Left forelimb (tissue), 1 donor: ENCODE measurements at places on chromosomes 13 and 19.
A peak's percentile ranks its signal among the peaks of the same experiment; 100 is the strongest.

DNA sequence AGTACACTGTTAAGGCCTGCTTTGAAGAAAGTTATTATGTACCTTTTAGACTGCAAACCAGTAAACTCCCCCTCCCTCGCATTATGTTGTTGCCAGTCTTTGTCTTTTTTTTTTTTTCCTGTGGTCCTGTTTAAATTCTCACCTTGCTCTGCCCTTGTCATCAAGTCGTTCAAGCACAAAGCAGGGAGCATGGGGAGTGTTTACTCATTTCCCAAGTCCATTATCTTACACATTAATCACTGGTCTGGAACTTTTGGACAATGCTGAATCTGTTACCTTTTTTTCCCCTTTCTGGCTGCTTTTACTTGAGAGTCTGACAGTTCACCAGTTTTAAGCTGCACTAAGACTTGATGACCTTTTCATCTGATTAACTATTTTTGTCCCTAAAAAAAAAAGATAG lies 108.2 kb downstream of the DACH1 start:
- DNase-seq = no peak

- no peak for DNase-seq
These were observed 14.2 kb downstream of the ZNF699 start for GRCh38 chr19:9295411-9295849.

GRCh38 chr13:94331281-94331680 lies 148.2 kb downstream of the DCT start:
- DNase-seq = no peak

- DNase-seq = no peak
These were observed 8.1 kb upstream of the ERICH6B start for GRCh38 chr13:45623516-45624090.

DNA sequence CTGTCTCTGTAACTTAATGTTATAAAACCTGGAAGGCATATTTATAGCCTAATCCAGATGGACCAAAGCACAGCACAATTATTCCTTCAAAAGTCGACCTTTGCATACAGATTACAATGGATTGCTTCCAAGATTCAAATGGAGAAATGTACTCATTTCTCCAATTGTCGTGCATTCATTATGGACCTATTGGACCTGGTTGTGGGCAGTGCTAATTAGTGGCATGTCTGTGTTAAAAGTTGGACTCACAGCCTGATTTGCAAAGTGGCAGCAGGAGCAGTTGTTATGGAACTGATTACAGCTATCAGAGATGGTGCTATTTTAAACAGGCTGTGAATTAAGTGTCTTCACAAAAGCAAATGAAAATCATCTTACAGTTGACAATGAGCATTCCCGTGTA lies 1529.3 kb upstream of the SLC10A2 start:
- DNase-seq = no peak

- no peak for DNase-seq
These were observed 15.5 kb upstream of the ZNF14 start for GRCh38 chr19:19748249-19748938.

GRCh38 chr13:107203146-107203847 lies 635.4 kb upstream of the ARGLU1 start:
- no peak for DNase-seq

GRCh38 chr13:95763601-95764000 lies 86.7 kb downstream of the DNAJC3 start:
- no peak for DNase-seq

DNA sequence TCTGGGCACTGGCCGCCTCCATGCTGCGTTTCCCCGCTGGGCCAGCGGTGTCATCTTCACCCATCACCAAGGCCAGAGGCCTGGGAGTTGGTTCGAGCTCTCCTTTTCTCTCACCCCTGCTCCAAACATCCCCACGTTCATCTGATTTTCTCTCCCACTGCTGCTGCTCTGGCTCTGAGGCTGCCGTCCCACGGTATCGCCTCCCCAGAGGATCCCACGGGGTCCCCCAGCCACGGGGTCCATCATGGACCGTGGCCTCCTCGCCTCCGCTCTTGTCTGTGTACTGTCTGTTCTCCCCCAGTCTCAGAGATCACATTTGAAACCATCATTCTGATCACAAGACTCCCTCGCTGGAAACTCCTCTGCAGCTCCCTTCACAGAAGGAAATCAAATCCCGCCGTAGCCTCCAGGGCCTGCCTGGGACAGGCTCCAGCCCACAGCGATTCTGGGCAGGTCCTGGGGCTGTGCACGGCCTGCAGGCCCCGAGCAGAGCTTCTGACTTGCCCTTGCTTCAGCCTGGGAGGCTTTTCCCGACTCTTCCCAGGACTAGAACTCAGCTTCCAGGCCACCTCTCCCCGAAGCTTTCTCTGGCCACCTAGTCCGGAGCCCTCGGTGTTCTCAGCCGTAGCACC lies 64.2 kb downstream of the SOX1 start:
- DNase-seq = peak; percentile 60

- peak; percentile 89 for DNase-seq
These were observed 1.7 kb downstream of the IRS2 start for GRCh38 chr13:109784590-109785140.

GRCh38 chr19:6023085-6023682 lies 45.2 kb upstream of the RANBP3 start:
- no peak for DNase-seq

GRCh38 chr13:100315522-100315921 lies 226.6 kb downstream of the PCCA start:
- no peak for DNase-seq

- peak; percentile 48 for DNase-seq
These were observed 2.3 kb downstream of the GRK1 start for GRCh38 chr13:113669231-113669754.

GRCh38 chr13:48429886-48430285 lies 17.0 kb upstream of the LPAR6 start:
- DNase-seq = no peak

- DNase-seq = no peak
These were observed 1639.9 kb downstream of the EFNB2 start for GRCh38 chr13:104895521-104895920.

DNA sequence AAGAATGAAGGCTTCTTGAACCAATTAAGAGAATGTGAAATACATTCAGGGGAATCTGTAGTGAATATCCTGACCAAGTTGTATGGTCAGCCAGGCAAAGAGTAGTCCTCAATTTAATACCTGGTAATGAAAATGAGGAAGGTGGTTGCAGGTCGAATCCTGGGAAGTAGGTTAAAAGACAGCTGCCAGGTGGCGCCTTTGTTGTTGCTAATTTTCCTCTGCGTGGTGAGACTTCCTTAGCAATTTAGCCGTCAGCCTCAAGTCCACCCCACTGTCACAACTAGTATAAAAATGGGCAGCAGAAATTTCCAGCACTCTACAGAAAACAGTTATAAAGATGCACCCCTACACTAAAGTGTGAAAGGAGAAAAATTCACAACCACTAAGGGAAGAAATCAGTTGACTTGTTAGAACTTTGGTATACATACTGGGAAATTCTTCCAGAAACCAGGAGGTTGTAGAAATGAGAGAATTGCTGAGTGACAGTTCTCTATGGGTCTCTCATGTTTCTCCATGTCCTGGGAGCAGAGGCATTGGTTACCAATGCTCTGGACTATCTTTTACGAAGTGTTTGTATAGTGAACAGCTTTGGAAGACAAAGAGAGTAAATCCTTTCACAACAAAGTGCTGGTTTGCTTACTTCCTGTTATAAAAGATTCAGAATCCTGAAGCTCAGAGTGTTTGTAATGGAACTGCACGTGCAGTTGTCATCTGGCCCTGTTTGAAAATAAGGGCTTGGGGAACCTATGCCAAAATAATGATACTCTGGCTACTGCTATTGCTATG lies 235.9 kb downstream of the NHLRC3 start:
- no peak for DNase-seq

DNA sequence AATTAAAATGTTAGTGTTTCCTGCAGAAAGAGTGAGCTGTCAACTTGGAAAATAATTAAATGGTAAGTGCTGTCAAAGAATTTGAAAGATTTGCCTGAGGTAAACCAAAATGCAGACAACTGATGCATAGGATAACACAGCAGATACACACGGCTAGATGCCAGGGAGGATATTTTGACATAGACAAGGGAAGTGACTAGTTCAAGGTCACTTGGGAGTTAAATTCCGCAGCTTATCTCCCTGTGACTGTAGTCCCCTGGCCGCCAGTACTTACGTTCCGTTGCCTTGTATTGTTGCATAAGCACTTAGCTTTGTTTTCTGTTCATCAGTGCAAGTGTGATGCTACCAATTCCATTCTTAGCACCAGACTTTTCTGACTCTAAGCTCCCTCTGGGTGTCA lies 247.3 kb upstream of the MAB21L1 start:
- no peak for DNase-seq

DNA sequence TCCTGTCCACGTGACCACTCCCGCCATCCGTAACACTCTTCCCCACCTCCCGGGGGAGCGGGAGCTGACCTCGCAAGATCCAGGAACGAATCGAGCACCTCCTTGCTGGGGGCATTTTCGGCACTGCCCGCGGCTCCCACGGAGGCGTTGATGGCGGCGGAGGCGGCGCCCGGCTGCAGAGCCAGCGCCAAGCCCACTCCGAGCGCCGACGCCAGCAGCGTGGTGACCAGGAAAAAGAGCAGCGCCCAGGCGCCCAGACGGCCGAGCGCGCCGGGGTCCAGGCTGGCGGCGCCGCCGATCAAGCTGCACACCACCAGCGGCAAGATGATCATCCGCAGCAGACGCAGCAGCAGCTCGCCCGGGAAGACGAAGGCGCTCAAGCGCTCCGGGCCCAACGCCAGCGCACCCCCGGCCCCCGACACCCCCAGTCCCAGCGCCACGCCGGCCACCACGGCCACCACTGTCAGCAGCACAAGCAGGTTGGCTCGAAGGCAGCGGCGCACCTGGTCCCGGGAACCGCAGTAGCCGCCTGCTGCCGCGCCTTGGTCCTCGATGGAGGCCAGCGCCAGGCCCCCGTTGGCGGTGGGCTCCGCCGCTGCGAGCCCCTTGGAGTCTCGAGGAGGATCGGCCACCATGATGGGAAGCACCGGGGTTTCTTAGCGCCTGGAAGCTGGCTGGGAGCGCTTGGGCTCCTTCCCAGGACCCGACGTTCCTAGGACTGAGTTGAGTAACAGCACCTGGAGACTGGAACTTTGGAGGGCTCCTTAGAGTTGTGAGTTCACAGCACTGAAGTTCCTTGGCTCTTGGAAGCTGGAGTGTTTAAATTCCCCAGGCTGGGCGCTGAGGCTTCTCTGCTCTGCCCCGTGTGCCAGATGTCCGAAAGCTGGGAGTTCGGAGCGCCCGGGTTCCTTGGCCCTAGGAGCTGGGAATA lies 798 bp downstream of the SLC1A5 start:
- DNase-seq = peak; percentile 72

GRCh38 chr13:66111628-66112027 lies 1118.5 kb downstream of the PCDH9 start:
- DNase-seq = no peak

DNA sequence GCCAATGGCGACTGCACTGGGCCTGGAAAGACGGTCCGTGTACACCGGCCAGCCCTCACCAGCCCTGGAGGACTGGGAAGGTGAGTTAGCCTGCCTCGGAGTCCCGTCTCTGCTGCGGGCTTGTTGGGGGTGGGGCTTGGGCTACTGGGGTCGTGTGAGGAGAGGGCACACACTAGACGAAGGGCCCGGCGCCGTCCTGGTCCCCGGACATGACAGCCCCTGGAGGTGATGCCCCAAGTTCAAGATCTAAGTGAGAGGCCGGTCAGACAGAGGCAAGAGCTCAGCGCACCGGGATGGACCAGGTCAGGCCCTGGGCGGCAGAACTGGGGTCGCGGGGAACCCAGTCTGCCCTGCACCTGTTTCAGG lies 1.6 kb downstream of the CILP2 start:
- DNase-seq = no peak

GRCh38 chr19:33240181-33240771 lies 14.6 kb upstream of the SLC7A10 start:
- no peak for DNase-seq

DNA sequence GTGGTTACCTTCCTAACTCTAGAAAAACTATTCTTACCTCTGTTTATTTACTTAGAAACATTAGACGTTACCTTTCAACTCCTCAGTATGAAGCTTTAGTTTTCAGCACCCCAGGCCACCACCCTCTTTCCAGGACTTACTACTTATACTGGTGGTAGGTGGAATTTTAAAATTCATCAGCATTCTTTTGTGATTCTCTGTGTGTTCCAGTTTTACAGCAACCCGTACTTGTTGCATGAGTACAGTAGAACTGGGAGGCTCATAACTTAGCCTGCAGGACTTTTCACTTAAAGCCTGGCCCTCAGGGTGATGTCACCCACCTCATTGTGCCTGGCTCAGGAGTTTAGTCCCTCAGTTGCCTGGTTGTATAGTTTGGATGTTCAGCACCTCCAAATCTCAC lies 49.4 kb upstream of the ALOX5AP start:
- DNase-seq = no peak

DNA sequence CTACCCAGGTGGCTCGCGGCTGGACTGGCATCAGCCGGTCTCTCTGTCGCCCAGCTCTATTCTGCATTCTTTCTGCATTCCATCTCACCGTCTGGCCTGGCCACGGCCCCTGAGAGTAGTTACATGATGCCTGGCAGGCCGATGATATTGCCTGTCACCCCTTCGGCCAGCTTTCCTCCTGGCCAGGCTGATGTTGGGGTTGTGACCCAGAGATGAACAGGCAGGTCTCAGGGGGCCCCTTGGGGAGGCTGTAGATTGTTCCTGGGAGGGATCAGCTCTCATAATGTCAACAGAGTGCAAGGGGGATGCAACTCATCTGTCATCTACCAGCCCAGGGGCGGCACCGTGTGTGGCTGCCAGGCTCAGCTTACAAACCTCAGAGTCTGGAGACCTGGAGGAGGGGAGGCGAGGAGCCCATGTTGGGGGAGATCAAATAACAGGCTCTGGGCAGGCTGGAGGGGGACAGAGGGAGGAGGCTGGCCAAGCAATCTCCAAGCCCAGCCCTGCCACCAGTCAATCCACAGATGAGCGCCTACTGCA lies 13.6 kb upstream of the FBXO17 start:
- DNase-seq = peak; percentile 75

- DNase-seq = no peak
These were observed 16.8 kb downstream of the CLEC4M start for GRCh38 chr19:7779631-7780486.

DNA sequence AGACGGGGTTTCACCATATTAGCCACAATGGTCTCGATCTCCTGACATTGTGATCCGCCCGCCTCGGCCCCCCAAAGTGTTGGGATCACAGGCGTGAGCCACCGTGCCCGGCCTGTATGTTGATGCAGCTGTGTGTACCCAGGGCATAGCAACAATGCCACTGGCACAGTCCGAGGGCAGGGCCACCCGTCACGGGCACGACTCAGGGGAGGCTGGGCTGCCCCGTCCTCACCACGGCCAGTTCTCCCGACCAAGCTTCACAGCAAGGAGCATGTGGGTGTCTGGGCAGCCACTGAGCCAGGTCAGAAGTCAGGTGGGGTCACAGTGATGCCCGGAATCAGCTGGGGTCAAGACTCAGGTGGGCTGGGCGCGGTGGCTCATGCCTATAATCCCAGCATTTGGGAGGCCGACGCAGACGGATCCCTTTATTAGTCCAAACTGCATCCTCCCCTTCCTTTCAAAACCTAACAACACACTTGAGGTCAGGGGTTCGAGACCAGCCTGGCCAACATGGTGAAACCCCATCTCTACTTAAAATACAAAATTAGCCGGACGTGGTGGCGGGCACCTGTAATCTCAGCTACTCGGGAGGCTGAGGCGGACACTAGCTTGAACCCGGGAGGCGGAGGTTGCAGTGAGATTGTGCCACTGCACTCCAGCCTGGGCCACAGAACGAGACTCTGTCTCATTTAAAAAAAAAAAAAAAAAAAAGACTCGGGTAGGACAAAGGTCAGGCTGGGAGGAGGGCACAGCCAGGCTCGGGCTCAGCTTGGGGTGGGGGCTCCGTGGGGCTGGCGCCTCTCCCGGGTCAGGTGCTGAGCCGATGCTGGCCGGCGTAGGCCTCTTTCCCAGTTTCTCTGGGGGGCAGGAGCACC lies 1.2 kb upstream of the CDC34 start:
- DNase-seq = no peak
